ENCODE measurements at places on chromosomes 3 and 15.

DNA sequence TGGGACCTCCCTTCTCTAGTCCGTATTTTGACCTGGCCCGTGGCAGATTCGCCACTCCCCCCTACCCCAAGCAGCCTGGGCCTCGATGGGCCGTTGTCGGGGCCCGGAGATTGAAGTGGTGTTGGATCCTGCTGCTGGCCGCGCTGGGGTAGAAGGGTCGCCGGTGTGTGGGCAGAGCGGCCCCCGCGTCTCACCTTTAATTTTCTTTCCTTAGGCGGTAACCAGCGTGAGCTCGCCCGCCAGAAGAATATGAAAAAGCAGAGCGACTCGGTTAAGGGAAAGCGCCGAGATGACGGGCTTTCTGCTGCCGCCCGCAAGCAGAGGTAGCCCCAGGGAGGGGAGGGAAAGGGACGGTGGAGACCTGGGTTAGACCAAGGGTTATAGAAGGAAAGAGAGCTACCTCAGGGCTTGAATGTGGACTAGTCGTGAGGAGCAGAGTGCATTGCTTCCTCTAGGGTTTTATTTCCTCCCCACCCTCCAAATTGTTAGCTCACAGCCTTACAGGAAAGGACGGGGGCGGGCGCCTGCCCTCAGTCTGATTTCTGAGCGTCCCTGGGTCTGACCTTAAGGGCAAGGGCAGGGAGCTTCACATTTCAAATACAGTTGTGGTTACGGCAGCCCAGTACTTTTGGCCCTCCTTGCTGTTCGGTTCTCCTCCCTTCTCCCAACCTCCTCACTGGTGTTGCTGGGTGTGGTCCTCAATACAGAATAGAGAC, 799 bp downstream of the SERF2 start:
- peak; percentile 38 for DNase-seq

GRCh38 chr3:174547801-174548435, 311.2 kb upstream of the NAALADL2 start:
- no peak for DNase-seq

DNA sequence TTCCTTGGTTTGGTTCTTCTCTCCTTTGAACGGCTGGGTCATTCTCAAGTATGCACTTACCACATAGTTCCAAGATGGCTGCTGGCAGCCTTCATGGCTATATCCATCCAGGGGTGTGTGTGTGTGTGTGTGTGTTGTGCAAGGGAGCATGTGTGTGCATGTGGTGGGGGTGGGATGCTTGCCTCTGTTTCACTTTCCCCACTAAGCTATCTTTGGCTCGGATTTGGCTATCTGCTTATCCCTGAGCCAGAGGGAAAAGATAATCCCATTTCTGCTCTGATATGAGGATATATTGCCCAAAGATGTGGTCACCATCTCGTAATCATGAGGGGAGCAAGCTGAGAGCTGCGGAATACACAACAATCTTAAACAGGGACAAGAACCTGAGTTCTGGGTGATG, 26.2 kb downstream of the ANAPC13 start:
- DNase-seq, result no peak

DNA sequence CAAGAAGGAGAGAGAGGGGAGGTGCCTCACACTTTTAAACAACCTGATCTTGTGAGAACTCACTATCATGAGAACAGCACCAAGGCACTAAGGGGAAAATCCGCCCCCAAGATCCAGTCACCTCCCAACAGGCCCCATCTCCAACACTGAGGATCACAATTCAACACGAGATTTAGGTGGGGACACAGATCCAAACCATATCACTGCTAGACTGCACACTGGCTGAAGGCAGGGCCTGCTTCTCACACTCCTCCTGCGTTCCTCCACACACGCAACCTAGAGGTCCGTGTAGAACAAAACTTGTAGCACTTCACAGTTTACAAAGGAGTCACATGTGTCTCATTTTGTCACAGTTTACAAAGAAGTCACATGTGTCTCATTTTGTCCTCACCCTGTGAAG, 97.8 kb downstream of the DAPK2 start:
- DNase-seq, result no peak

- no peak for DNase-seq
Measured at GRCh38 chr15:63072809-63073277, 30.3 kb downstream of the TPM1 start.

DNA sequence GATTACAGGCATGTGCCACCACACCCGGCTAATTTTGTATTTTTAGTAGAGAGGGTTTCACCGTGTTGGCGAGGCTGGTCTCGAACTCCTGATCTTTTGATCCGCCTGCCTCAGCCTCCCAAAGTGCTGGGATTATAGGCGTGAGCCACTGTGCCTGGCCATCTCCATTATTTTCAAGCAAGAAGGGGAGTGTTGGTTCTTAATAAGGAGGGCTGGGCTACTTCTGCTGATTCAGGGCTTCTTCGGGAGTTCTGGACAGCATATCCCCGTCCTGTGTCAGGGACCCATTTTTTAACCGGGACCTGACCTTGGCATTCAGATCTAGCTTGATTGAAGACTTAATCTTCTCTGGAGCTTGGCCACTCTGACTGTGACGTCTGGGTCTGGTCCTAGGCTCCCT, 74.1 kb upstream of the SYN2 start:
- no peak for DNase-seq

- no peak for DNase-seq
Measured at GRCh38 chr3:54931182-54931581, 3.3 kb upstream of the LRTM1 start.
